A673 (cell line): ENCODE measurements at places on chromosomes 11 and 22. TPM values are rescaled to one million over a fixed set of nuclear protein-coding genes. Genes with fewer than 3 reads are reported as not detected.

GRCh38 chr11:35610631-35611030, 7.6 kb upstream of the FJX1 start:
- DNase-seq, result no peak
- no peak overlapping the region for H3K27ac ChIP-seq
- H3K36me3 ChIP-seq, result no peaks in the 10 kb centered on the region
- H3K4me1 ChIP-seq, result peaks cover 1% of the 10 kb centered on the region

MGAT3 gene
- 2.7 and 5.8 TPM in 2 replicates for total RNA-seq

PLAAT4 gene
- total RNA-seq, result 0.97 and 1.0 TPM in 2 replicates

FIBIN gene
- total RNA-seq, result 0.15 TPM in 1 of 2 replicates, not detected in the other

ANKK1 gene
- 0.39 and 0.43 TPM in 2 replicates for total RNA-seq

- no peak overlapping the region for H3K27ac ChIP-seq
- peaks cover 5% of the 10 kb centered on the region for H3K27me3 ChIP-seq
- H3K4me1 ChIP-seq, result no peaks in the 10 kb centered on the region
- DNase-seq, result no peak
- H3K4me3 ChIP-seq, result no peak overlapping the region
- no peaks in the 10 kb centered on the region for H3K36me3 ChIP-seq
These were observed 64.6 kb upstream of the SESN3 start for GRCh38 chr11:95295382-95296149.

ATG16L2 gene
- total RNA-seq, result 8.6 and 11.7 TPM in 2 replicates

GRCh38 chr11:97269527-97269926, 879.7 kb downstream of the JRKL start:
- no peak overlapping the region for H3K4me3 ChIP-seq
- peak; percentile 35 for DNase-seq
- no peaks in the 10 kb centered on the region for H3K4me1 ChIP-seq
- H3K27me3 ChIP-seq, result no peaks in the 10 kb centered on the region

DNA sequence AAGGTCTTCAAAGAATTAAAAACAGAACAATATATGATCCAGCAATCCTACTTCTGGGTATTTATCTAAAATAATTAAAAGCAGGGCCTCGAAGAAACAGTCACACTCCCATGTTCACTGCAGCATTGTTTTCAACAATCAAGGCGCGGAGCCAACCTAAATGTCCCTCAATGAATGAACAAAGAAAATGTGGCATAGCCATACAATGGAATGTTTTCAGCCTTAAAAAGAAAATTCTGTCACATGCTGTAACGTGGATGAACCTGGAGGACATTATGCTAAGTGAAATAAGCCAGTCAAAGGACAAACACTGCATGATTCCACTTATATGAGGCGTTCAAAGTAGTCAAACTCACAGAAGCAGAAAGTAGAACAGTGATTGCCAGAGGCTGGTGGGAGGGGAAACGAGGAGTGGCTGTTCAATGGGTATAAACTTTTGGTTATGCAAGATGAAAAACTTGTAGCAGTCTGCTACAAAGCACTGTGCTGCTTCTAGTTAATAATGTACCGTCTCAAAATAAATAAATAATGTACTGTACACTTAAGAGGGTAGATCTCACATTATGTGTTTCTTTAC, 41.2 kb downstream of the SNX19 start:
- H3K27me3 ChIP-seq, result no peaks in the 10 kb centered on the region
- H3K27ac ChIP-seq, result no peak overlapping the region
- H3K36me3 ChIP-seq, result peaks cover 36% of the 10 kb centered on the region
- no peaks in the 10 kb centered on the region for H3K4me1 ChIP-seq
- H3K4me3 ChIP-seq, result no peak overlapping the region
- no peak for DNase-seq

DNA sequence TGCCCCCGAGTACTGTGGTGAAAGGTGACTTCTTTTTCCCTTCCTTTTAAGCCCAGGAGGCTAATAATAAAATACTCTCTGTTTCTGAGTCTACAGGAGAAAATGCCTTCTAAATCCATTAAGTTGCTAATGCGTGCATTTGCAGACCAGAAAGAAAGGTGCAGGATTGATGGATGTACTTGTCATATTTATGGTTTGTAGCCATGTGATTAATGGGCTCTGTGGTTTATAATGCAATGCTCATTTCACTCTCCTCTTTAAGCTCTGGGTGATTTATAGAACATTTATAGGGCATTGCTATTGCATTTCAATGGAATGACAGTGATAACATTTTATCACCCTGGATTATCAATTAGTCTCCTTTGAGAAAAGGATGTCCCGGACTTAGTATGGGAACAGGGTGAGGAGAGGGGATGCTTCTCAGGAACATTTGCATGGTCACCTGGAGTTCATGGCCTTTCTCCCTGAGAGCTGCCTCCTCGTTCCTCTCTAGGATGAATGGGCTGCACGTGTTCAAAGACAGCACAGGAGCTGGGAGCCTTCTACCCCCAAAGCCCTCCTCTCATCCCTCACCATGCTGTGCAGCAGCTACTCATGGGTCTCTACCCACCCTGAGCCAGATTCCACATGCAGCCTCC, 82.8 kb upstream of the HMGXB4 start:
- H3K27me3 ChIP-seq, result no peaks in the 10 kb centered on the region
- H3K4me3 ChIP-seq, result no peak overlapping the region
- DNase-seq, result no peak
- H3K4me1 ChIP-seq, result no peaks in the 10 kb centered on the region
